ENCODE measurements at places on chromosomes 1 and 21.

- peak overlapping the region; percentile 43 for H3K27ac ChIP-seq
- peaks cover 21% of the 10 kb centered on the region for H3K4me1 ChIP-seq
- peak overlapping the region; percentile 0 for H3K4me3 ChIP-seq
- H3K36me3 ChIP-seq, result no peaks in the 10 kb centered on the region
- DNase-seq, result peak; percentile 71
Measured at GRCh38 chr1:165842671-165843129, 15.3 kb downstream of the UCK2 start.

DNA sequence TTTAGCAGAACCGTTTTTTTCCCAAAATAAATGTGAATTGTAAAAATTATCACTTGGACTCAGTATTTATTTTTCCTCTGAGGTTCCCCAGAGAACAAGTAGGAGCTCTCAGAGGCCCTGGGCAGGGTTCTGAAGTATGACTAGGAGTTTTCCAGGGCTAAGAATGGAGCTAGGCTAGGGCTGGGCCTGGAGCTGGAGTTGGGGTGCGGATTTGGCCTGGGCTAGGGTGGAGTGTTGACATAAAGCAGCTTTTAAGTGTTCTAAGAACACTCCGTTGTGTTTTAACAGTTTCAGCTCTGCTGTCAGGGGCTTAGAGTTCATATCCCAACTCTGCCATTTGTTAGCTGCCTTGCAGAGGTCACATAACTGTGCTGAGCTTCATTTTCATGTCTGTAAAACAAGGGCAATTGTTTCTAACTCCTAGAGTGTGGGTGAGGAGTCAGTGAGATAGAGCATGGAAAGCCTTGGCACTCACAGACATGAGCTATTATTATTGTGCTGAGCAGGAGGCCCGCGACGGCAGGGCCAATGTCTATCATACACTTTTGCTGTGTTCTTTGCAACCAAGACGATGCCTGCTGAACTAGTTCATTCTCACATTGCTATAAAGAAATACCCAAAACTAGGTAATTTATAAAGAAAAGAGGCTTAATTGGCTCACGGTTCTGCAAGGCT, 51.1 kb downstream of the LACTBL1 start:
- H3K4me1 ChIP-seq, result no peaks in the 10 kb centered on the region
- no peak overlapping the region for H3K4me3 ChIP-seq
- H3K36me3 ChIP-seq, result no peaks in the 10 kb centered on the region

GRCh38 chr1:221815660-221816059, 73.8 kb upstream of the DUSP10 start:
- no peaks in the 10 kb centered on the region for H3K27me3 ChIP-seq
- no peak overlapping the region for H3K27ac ChIP-seq

DNA sequence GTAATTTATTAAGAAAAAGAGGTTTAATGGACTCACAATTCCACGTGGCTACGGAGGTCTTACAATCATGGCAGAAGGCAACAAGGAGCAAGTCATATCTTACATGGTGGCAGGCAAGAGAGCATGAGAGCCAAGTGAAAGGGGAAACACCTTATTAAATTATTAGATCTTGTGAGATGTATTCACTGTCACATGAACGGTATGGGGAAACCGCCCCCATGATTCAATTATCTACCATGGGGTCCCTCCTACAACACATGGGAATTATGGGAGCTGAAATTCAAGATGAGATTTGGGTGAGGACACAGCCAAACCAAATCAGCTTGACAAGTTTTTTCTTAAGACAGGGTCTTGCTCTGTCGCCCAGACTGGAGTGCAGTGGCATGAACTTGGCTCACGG, 14.3 kb downstream of the DAP3 start:
- H3K4me3 ChIP-seq, result no peak overlapping the region
- H3K27me3 ChIP-seq, result no peaks in the 10 kb centered on the region
- H3K27ac ChIP-seq, result no peak overlapping the region
- H3K4me1 ChIP-seq, result peaks cover 13% of the 10 kb centered on the region
- DNase-seq, result no peak
- H3K36me3 ChIP-seq, result no peaks in the 10 kb centered on the region

GRCh38 chr1:245604979-245605378, 450.2 kb downstream of the KIF26B start:
- DNase-seq, result no peak
- no peak overlapping the region for H3K4me3 ChIP-seq
- no peak overlapping the region for H3K27ac ChIP-seq
- no peaks in the 10 kb centered on the region for H3K27me3 ChIP-seq
- no peaks in the 10 kb centered on the region for H3K36me3 ChIP-seq

- no peak for DNase-seq
- no peaks in the 10 kb centered on the region for H3K27me3 ChIP-seq
- peaks cover 24% of the 10 kb centered on the region for H3K36me3 ChIP-seq
- peaks cover 34% of the 10 kb centered on the region for H3K4me1 ChIP-seq
- peak overlapping the region; percentile 82 for H3K4me3 ChIP-seq
Measured at GRCh38 chr1:156281693-156282478, 739 bp downstream of the SMG5 start.

GRCh38 chr1:40932006-40932405, 47.5 kb upstream of the CTPS1 start:
- H3K36me3 ChIP-seq, result no peaks in the 10 kb centered on the region
- H3K4me1 ChIP-seq, result peaks cover 5% of the 10 kb centered on the region
- H3K4me3 ChIP-seq, result no peak overlapping the region
- no peaks in the 10 kb centered on the region for H3K27me3 ChIP-seq
- DNase-seq, result no peak

- H3K27me3 ChIP-seq, result peaks cover 13% of the 10 kb centered on the region
- H3K27ac ChIP-seq, result no peak overlapping the region
- H3K36me3 ChIP-seq, result no peaks in the 10 kb centered on the region
- peak; percentile 50 for DNase-seq
- H3K4me1 ChIP-seq, result no peaks in the 10 kb centered on the region
Measured at GRCh38 chr1:53461323-53462044, 2.3 kb downstream of the DMRTB1 start.

GRCh38 chr21:46425571-46425970, 33.1 kb upstream of the DIP2A start:
- no peak overlapping the region for H3K4me3 ChIP-seq
- no peaks in the 10 kb centered on the region for H3K27me3 ChIP-seq
- DNase-seq, result peak; percentile 34
- no peaks in the 10 kb centered on the region for H3K4me1 ChIP-seq

DNA sequence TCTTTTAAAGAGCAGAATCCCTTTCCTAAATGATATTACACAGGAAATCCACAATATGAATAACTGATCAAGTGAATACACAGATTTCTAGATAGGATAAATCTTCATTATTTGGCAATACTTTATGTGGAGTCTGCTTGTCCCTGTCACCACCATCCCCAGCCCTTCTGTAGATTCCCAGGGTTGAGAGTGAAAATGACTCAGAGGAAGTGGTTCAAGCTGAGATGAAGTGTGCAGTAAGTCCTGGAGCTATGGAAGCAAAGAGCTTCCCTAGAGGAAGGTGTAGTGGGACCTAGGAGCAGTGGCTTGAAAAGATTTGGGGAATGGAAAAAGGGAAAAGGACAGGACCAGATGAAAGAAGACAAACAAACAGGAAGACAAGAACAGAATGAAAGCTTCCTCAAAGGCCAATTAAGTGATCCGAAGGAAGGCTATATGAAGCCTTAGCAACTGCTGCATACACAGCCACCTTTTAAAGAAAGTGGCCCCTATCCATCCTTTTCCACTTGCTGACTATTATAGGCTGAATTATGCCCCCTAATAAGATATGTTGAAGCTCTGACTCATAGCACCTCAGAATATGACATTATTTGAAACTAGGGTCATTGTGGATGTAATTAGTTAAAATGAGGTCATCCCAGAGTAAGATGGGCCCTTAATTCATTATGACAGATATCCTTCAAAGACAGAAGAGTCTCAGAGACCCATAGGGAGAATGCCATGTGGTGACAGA, 96.5 kb upstream of the CAMK1G start:
- H3K4me1 ChIP-seq, result peaks cover 5% of the 10 kb centered on the region
- H3K27ac ChIP-seq, result no peak overlapping the region
- H3K4me3 ChIP-seq, result no peak overlapping the region
- no peak for DNase-seq

DNA sequence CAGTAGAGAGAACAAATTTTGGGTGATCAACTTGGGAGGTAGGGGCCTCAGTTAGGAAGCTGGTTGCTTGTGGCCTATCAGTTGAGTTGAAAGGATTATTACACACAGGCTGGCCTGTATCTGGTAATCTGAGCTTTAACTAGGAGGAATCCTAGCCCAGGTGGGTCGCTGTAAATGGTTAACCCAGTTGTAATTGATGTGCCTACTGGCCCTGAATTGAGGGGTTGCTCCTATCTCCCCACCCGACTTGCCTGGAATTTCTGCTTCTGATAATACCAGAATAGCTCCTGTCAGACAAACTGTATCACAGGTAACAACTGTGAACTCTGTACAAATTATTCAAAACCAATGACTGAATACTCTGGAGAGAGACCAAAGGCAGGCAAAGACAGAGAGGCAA, 210.4 kb upstream of the RUNX1 start:
- H3K27me3 ChIP-seq, result no peaks in the 10 kb centered on the region
- no peak for DNase-seq
- H3K36me3 ChIP-seq, result no peaks in the 10 kb centered on the region
- no peak overlapping the region for H3K4me3 ChIP-seq
- H3K4me1 ChIP-seq, result peaks cover 29% of the 10 kb centered on the region
- no peak overlapping the region for H3K27ac ChIP-seq

- H3K27me3 ChIP-seq, result no peaks in the 10 kb centered on the region
- peaks cover 11% of the 10 kb centered on the region for H3K4me1 ChIP-seq
- peak overlapping the region; percentile 71 for H3K27ac ChIP-seq
- peak overlapping the region; percentile 98 for H3K4me3 ChIP-seq
- DNase-seq, result peak; percentile 78
Measured at GRCh38 chr1:107057197-107058133, 991 bp downstream of the PRMT6 start.

DNA sequence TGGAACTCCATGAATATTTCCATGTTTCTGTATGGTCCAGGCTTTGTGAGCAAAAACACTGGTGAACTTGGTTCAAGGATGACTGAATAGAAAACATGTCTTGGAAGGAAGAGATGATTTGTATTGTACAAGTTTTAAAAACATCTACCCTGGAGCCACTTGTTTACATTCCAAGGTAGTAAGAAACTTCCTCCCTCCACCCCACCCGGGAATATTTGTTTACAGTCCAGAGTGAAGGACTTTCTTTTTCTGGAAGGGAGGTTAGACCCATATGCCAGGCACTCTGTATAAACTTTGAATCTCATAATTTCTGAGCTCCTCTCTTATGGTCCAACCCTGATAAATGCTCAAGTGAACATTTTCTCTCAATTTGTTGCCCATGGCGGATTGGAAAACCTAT, 323.3 kb upstream of the LYPLAL1 start:
- H3K4me3 ChIP-seq, result no peak overlapping the region
- peaks cover 6% of the 10 kb centered on the region for H3K4me1 ChIP-seq
- no peak for DNase-seq
- no peaks in the 10 kb centered on the region for H3K36me3 ChIP-seq
- H3K27me3 ChIP-seq, result no peaks in the 10 kb centered on the region
- no peak overlapping the region for H3K27ac ChIP-seq

GRCh38 chr1:12201352-12202189, 28.3 kb upstream of the VPS13D start:
- DNase-seq, result peak; percentile 11
- H3K27ac ChIP-seq, result no peak overlapping the region
- no peak overlapping the region for H3K4me3 ChIP-seq
- H3K36me3 ChIP-seq, result peaks cover 17% of the 10 kb centered on the region
- H3K27me3 ChIP-seq, result no peaks in the 10 kb centered on the region
- no peaks in the 10 kb centered on the region for H3K4me1 ChIP-seq

GRCh38 chr1:116951200-116951935, 41.7 kb downstream of the PTGFRN start:
- no peak overlapping the region for H3K4me3 ChIP-seq
- H3K27ac ChIP-seq, result no peak overlapping the region
- H3K36me3 ChIP-seq, result no peaks in the 10 kb centered on the region

DNA sequence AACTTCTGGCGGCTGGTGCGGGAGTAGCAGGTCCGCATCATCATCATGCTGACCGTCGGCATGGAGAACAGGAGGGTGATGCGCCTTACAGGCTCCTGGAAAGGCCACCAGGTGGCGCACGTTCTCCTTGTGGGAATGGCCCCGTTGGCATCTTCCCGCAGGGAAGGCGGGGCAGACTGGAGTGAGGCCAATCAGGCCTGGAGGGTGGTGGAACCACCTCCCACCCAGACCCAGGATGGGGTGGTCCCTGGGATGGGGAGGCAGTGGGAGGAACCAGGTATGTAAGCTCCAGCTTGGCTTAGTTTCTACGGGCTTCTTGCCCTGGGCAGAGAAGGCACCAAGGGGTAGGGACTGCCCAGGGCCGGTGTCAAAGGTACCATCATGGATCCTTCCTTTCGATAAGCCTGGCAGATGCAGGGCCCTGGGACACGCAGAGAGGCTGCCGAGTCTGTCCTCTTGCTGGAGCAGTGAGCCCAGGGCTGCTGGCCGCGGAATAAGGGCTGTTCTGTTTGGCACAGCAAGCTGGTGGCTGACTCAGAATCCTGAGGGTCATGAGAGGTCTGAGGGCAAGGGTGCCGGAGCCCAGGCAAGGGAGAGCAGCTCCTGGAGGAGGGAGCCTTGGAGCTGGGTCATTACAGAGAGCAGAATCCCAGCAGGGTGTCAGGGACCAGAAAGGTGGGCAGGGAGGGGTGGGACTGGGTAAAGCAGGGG, 8.7 kb upstream of the LGR6 start:
- peak overlapping the region; percentile 51 for H3K4me3 ChIP-seq
- no peaks in the 10 kb centered on the region for H3K36me3 ChIP-seq
- peak; percentile 98 for DNase-seq
- peaks cover 33% of the 10 kb centered on the region for H3K27me3 ChIP-seq
- peaks cover 6% of the 10 kb centered on the region for H3K4me1 ChIP-seq
- H3K27ac ChIP-seq, result no peak overlapping the region

DNA sequence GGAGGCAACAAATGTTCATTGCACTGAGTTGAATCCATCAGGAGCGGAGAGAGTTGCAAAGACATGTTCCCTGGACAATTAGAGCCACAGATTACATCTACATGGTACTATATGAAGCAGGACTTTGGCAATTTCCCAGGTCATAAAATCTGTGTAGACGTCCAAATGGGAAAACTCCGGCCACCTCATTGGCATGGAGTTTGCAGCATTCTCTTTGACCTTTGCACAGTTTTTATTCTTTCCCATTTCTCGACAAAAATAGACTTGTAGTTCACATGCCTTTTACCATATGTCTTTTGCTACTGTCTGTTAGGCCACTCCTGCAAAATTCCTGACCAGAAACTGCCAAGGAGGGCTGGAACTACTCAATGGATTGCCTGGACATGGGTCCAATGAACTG, 48.2 kb downstream of the UBE2T start:
- DNase-seq, result no peak
- H3K4me3 ChIP-seq, result no peak overlapping the region
- peaks cover 4% of the 10 kb centered on the region for H3K27me3 ChIP-seq
- H3K36me3 ChIP-seq, result no peaks in the 10 kb centered on the region
- H3K4me1 ChIP-seq, result peaks cover 19% of the 10 kb centered on the region
- H3K27ac ChIP-seq, result no peak overlapping the region

GRCh38 chr1:89660224-89661061, 27.5 kb downstream of the LRRC8C start:
- H3K4me1 ChIP-seq, result peaks cover 9% of the 10 kb centered on the region
- H3K4me3 ChIP-seq, result no peak overlapping the region
- no peak overlapping the region for H3K27ac ChIP-seq
- no peaks in the 10 kb centered on the region for H3K27me3 ChIP-seq
